ENCODE measurements at places on chromosomes 1 and 21.

- no peak for DNase-seq
Measured at GRCh38 chr1:233879841-233880240, 24.6 kb upstream of the SLC35F3 start.

DNA sequence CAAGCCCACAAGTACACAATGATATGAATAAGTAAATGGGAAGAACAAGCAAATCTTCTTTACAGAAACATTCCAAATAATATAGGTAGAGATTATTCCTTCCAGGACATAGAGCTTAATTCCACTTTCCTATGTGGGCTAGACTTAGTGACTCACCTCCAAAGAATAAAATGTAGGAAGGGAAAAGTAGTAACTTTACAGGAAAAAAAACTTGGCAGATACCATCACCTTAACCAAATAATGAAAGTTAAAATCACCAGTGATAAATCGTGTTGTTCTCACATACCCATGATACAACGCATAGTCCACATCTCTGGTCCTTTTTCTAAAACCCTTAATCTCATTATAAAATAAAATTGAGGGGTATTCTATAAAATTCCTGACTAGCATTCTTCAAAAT, 260.8 kb downstream of the SPATA17 start:
- no peak for DNase-seq

DNA sequence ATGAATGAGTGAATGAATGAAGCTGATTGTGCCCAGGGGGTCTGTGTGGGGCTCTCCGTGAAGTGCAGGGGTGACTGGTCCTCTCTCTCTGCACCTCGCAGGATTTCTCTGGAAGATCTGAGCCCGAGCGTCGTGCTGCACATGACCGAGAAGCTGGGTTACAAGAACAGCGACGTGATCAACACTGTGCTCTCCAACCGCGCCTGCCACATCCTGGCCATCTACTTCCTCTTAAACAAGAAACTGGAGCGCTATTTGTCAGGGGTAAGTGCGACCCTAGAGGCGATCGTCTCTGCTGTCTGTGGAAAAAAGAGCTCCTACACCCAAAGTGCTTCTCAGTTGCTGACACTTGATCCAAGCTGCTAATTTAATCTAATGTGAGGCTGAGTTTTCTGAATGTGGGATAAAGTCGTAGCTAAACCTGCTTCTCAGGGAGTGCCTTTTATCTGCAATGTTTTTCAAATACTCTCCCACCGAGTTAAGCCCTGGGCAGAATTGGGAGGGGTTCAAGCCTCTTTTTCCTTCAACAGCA, 101.7 kb downstream of the HUNK start:
- no peak for DNase-seq

DNA sequence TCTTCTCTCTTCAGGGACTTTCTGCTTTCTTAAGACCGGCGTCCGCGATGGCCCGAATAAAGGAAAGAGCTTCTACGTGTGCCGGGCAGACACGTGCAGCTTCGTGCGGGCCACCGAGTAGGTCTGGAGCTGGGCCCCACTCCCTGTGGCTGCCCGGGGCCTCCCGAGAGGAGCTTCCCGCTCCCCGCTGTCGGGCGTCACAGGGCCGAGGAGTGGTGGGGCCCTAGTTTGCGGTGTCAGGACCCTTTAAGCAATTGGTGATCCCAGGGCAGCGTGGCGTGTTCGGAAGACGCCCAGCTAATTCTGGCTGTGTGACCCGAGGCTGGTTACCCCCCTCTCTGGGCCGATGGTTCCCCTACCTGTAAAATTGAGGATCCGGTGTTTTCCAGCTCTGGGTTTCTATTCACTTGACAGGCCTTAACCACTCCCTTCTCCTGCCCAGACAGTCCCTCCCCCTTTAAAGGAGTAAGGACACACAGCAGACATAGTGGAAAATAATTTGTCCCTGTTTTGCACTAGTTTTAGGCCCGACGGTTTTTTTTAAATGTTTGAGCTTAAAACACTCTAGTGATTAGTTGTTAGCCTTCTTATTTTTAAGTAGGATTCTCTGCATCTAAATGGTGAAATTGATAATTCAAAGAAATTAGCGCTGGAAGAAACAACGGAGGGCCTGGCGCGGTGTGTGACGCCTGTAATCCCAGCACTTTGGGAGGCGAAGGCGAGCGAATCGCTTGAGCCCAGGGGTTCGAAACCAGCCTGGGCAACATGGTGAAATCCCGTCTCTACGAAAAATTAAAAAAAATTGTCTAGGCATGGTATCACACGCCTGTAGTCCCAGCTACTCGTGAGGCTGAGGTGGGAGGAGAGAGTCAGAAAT, 553 bp downstream of the TTF2 start:
- DNase-seq = peak; percentile 28

- DNase-seq = no peak
Measured at GRCh38 chr1:28591708-28592320, at the start of gene RAB42. Gene RAB42, plus strand, starts transcription at chr1:28592265. Its CDS starts 247 bp downstream, at chr1:28592512.

- no peak for DNase-seq
Measured at GRCh38 chr1:30378991-30379581, 344.3 kb downstream of the MATN1 start.

DNA sequence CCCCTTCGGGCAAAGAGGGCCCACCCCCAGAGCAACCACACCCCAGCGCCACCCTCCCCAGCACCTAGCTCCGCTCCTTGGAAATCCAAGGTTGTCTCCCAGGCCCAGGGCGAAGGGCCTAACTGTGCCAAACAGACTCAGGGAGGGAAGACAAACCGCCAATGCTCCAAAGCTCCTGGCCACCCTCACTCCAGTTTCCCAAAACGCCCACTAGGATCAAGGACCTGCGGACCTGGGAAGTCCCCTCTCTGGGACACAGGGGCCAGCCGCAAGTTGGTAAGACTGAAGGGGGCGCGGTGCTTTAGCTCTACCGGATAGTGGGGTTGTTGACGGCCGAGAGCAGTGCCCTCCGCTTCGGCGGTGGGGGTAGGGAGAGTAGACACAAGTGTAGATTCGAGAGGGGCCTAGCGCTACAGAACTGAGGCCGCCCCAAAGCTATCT, 581 bp downstream of the IRF6 start:
- no peak for DNase-seq

DNA sequence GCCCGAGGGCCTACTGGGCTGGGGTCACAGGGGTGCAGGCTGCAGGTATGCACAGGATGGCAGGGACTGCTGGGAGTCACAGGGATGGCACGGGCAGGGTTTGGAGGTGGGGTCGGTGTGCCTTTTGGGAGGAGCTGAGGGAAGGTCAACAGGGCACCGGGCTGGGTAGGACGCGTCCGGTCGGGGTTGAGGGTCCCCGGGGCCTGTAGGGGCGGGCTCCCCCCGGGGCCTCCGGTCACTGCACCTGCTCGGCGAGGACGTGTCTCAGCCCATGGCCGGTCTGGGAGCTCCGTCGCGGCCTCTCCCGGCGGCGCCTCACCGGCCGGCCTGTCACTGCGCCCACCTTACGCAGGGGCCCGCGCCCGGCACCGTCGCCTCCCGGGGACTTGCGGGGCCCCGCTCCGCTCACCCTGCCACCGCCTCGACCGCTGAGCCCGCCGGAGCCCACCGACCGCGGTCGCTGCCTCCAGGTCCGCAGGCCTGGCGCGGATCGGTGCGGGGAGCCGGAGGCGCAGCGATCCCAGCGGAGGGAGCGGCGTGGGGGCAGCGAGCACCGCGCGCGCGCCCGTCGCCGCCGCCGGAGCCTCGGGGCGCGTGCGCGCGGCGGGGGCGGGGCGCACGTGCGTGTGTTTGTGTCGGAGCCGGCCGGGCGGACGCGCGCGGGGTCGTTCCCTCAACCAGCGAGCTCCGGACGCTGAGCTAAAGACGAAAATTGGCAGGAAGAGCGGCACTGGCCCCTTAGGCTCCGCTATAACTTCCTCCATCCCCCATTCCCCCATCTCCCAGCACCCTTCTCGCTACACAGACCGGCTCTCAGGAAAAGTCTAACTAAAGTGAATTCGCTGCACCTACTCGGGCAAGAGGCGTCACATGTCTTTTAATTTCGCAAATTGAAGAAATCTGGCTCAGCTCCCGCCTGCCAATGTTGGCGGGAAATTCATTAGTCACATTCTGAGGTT, at the start of gene AMIGO1:
Gene AMIGO1 (minus strand): TSS at position 552 of the 959 bp plus-strand sequence. CDS start 815 bp downstream, outside the sequence.
- DNase-seq = peak; percentile 76

DNA sequence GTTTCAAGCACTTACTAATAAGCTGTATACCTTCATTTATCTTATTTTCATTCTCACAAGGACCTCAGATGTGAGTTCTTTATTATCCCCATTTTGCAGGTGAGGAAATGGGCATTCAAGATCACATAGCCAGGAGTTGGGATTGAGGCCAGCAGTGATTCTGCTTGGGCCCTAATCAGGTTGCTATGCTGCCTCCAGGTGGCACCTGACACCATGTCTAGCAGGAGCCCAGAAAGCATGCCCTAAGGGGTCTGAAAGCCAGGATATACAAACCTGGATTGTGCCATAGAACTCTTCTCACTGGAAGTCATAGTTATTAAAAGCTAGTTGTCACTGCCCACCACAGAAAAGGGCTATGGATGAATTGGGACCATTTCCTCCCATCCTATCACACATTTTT, 61.1 kb downstream of the FYB2 start:
- no peak for DNase-seq

DNA sequence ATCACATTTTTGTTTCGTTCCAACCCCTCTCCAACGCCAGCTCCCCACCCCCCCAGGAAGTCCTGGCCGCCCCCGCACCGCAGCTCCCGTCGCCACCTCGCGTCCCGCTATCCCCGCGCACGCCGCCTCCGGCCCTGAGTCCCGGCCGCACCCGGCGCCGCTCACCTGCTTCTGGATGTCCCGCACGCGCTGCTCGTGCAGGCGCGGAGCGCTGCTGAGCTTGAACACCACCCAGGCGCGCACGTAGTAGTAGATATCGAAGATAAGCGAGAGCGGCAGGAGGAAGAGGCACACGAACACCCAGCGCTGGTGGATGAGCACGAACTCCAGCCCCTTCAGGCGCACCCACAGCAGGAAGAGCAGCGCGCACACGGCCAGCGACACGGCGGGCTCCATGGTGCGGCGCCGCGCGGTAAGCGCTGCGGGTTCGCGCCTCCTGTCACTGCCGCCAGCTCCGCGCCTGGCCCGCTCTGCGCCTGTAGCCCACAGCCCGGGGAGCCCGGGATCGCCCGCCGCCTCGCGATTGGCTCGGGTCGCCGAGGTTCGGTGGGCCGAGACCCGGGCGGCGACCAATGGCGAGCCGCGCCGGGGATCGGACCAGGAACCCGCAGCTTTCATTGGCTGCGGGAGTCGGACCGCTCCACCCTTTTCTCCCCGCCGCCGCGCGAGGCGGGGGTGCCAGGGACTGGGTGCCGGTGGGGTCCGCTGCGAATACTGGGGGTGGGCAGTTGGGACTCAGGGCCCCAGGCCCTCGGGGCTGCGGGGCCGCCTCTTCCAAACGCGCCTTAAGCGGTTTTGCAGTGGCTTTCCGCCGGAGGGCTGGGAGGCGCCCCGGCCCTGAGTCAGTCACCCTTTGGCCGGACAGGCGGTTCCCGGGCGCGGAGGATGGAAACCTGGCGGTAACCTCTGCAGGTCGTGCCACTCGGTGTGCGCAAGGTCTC, at the start of gene DHCR24:
Gene DHCR24 (minus strand): TSS at position 472 of the 941 bp plus-strand sequence. CDS start 76 bp downstream, at position 396.
- DNase-seq = peak; percentile 94

DNA sequence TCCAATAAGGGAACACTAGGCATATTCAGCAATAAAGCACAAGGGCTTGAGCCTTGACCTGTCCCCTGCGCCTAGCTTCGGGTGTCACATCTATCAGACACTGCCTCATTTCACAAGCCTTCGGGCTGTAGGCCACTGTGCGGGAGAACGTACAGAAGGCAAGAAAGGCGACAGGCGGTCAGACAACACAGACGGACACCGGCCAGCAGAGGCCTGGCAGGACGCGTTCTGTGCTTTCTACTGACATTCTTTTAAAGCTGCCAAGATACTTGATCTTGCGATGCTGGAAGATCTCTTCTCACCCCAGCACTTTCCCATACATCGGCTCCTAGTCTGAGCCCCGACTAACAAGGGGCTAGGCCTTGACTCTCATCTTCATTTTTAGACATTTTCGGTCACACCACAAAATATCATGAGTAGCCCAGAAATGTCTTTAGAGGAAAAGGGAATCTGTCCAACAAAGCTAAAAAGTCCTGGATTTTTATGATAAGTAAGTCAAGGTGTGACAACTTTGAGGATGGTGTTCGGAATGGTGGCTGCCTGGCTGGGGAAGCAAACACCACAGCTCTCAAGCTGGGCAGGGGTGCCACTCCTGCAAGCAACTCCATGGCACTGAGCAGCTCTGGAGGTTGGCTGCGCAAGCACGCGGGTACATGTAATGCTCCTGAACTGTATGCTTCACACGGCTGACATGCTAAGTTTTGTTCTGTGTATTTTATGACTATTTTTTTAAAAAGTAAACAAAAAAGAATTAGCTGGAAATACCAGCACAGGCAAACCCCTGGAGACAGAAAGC, 18.7 kb downstream of the RIPK4 start:
- DNase-seq = no peak

DNA sequence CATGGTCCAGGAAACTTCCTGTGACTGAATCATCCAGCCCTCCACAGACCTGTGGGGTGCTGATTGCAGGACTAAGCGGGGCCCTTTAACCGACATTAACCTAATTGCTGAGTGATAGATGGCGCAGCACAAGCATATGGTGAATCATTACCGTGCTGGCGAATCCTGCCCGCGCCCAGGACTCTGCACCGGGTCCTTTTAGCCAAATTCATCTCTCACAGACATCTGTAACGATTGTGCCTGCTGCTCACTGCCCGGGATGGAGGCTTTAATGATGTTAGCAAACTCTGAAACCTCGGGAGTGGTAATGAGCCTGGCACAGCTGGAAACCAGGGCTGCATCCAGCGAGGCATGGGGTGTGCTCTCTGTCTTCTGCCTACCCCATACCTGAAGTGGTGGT, 147.3 kb upstream of the CD34 start:
- DNase-seq = no peak

GRCh38 chr1:94755675-94756074, 64.5 kb upstream of the SLC44A3 start:
- DNase-seq = no peak

- DNase-seq = no peak
Measured at GRCh38 chr1:3577300-3577699, 34.0 kb downstream of the MEGF6 start.

DNA sequence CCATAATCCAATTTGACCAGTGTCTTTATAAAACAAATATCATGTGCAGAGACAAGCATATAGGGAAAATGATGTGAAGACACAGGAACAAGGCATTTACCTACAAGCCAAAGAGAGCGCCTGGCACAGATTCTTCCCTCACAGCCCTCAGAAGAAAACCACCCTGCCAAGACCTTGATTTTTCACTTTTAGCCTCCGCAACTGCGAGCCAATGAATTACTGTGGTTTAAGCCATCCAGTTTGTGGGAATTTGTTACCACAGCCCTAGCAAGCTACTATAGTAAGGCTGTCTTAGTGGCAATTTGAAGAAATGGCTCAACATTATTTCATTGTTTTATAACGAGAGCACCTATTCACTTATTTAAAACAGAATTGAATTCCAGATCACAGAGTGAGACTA, 85.7 kb upstream of the CCDC190 start:
- DNase-seq = no peak

GRCh38 chr1:118991448-118991847, 3.3 kb upstream of the TBX15 start:
- no peak for DNase-seq

All from 8988T (cell line).